ENCODE measurements at places on chromosomes 16 and 17.

GRCh38 chr17:40561871-40562611, 3.2 kb downstream of the CCR7 start:
- DNase-seq, result peak; percentile 49

DNA sequence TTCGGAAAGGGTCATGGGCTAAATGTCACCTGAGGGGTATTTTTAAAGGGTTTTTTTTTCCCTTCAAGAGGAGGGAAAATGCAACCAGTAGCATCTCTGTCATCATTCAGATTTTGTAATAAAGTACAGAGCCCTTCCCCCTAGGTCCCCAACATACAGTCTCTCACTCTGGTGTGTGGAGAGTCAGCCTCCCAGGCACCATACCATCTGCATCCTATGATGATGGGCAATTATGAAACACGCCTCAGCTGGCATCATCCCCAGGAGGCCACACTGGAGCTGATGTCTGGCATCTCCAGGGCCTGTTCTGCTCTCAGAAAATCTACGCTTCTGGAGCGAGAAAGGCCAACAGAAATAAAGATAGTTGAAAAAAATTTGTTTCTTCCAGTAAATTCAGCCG, 32.0 kb downstream of the TBX4 start:
- no peak for DNase-seq

- DNase-seq, result no peak
These were observed 33.6 kb downstream of the PIGL start for GRCh38 chr17:16250635-16251034.

- no peak for DNase-seq
These were observed 31.9 kb downstream of the CUEDC1 start for GRCh38 chr17:57923182-57923872.

All from T-helper 17 cell (primary cell).